Esophagus squamous epithelium (tissue), 5 donors: ENCODE measurements at places on chromosomes 5 and 9.

GRCh38 chr5:171806976-171807747 lies 21.5 kb downstream of the SMIM23 start:
- no peak for DNase-seq

GRCh38 chr9:69023650-69024049 lies 9.7 kb upstream of the PRKACG start:
- no peak for DNase-seq

GRCh38 chr5:168578006-168578405 lies 1.2 kb downstream of the PANK3 start:
- DNase-seq, result no peak

GRCh38 chr9:7790819-7791182 lies 8.8 kb downstream of the DMAC1 start:
- no peak for DNase-seq

GRCh38 chr9:124410321-124410913 lies 4.8 kb downstream of the PSMB7 start:
- no peak for DNase-seq

DNA sequence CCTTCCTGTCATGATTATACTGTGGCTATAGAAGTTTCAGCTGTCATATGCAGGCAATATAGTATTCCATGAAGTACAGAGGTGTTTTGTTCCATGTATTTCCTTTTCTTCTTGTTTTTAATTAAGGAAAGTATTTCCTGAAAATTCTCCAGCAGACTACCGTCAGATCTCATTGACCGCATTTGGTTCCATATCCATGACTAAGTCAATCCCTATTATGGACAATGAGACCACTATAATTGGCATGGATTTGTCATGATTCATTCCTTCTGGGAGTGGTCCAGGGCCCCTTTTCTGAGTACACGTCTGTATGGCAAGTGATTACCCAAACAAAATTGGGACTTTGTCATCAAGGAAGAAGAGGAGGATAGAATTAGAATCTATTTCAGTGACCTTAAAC lies 283.2 kb upstream of the CLINT1 start:
- DNase-seq, result no peak

DNA sequence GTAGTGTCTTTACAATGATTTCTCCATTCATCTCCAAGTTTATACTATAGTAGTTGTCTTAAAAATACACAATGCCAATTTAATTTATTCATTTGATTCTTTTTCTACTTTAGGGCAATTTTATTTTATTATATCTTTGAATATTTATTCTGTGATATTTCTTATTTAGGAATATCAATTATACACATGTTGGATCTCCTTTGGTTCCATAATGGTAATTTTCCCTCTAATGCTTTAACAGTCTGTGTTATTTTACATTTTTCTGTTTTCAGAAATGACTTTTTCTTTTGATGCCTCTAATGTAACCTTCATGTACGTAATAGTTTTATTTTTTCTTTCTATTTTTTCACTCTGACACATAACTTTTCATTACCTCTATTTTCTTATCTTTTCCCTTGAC lies 153.0 kb downstream of the CSNK1G3 start:
- no peak for DNase-seq

DNA sequence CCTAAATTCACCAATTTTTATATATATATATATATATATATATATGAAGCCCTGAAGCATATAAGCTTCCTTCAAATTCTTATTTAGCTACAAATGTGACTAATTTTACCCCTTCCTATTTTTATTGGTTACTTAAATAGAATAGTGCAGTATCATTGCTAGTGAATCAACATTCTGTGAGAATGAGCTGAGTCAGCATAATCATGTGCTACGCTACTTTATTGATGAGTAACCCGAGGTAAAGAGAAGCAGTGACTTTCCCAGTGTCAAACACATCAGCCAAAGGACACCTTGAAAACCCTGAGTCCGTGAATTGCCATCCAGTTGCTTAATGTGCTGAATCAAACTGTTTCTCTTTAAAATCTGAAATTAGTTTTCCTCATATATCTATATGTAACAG lies 546.2 kb downstream of the DMRTA1 start:
- DNase-seq, result no peak

GRCh38 chr5:146499680-146500079 lies 16.3 kb downstream of the GPR151 start:
- no peak for DNase-seq

DNA sequence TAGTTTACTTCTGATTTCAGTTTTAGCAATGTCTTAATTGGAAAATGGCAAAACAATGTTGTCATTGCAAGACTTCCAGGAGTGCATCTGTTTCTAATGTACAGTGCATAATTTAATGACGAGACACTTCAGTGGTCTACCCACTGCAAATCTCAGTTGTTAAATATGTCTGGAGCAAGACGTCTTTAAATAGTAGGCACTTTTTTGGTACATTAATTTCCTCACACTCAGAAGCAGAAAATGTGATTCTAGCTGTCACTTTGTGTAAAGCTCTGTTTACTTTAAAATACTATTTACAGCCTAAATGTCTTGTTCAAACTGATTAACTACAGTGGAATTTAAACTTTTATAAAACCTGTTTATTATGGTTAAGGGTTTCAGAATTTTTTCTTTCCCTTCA lies 815.5 kb downstream of the TLE1 start:
- no peak for DNase-seq

DNA sequence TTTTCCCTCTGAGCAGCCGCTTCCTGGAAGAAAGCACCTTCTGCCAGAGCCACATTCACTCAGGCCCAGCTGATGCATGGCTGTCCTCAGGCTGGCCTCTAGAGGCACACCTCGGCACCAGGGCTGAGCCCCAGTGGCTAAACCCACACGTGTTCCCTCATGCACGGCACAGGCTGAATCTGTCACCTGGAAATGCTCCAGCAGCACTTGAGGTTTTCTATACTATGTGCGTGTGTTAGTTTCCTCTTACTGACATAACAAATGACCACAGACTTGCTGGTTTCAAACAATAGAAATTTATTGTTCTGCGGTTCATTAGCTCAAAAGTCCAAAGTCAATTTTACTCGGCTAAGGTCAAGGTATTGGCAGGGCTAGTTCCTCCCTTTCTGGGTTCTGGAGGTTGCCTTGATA lies 141.4 kb downstream of the LRRC70 start:
- no peak for DNase-seq

GRCh38 chr5:98865690-98866089 lies 63.1 kb downstream of the CHD1 start:
- no peak for DNase-seq

GRCh38 chr5:112918679-112919078 lies 3.3 kb downstream of the REEP5 start:
- no peak for DNase-seq

DNA sequence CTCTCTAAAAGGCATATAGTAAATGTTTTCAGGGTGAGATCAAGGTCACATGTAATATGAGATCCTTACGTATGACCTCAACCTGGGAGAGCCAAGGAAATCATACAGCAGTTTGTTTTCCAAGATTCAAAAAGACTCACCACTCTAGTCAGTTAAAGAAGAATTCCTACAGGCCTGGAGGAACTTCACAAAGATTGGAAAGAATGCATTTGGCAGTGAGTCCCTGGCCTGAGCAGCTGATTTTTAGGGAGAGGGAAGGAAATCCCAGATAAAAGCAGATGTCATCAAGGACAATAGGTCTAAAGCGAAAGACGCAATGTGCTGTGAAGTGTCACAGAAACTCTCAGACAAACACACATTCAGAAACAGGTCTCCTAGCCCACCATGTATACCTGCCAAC lies 424.0 kb upstream of the ZNF462 start:
- DNase-seq, result no peak

- no peak for DNase-seq
Observed at GRCh38 chr5:139462586-139463276, at the start of gene ECSCR. ECSCR (minus strand) TSS chr5:139462743; CDS start chr5:139462670, 73 bp downstream.

DNA sequence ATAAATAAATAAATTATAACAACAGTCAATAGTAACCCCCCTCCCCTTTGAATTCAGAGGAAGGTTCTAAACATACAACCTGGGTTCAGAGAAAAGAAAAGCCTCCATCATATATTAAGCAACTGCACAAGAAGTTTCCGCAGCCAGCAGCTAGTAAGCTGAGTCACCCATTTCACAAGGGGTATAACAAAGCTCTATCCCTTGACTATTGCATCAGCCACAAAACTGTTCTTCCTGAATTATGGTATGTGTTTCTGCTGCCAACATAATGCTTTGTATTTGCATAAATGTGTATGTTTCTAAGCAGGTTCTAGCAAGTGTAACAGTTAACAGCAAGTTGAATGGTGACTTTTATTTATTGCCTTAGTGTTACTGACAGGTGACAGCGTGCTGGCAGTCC lies 6.8 kb upstream of the CEP120 start:
- no peak for DNase-seq

DNA sequence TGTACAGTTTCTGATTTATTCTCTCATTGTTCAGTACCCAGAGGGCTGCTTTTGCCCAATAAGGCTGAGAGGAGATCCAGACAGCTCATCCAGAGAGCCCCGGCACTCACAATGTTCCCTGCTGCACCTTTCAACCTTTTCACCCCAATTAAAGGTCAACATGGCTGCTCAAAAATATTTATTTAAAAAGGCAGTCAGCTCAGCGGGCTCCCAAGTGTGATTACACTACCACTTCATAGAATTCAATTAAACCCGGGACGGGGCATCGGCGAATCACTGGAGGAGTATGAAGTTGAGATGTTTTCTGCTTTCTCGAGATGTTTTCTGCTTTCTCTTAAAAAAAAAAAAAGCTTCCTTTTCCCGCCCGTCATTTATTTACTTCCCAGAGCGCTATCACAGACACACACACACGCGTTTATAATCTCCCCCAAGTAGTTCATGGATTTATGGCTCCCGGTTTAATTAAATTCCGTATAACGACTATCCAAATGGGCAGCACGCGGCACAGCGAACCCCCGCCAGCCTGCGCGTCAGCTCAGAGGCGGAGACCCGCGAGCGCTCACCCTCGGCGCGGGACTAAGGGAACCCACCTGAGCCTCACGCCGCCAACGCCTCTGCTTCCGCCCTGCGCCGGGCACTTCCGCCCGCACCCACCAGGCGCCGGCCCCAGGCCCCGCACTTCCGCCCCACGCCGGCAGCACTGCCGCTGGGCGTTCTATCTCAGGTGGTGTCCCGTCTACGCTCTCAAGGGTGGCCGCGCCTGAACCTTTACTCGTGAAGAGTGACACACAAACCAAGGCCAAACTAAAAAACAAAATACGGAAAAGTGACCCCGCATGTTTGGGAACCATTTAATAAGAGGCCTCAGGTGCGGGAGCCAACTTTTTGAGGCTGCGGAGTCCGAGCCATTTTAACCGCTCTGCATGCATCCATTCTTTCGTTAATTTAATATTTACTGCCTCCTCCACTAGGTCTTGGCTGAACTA lies at the start of gene C5orf63:
C5orf63 (minus strand) TSS at position 642 of the 986 bp plus-strand sequence. CDS start 14,507 bp downstream, outside the sequence.
- no peak for DNase-seq

DNA sequence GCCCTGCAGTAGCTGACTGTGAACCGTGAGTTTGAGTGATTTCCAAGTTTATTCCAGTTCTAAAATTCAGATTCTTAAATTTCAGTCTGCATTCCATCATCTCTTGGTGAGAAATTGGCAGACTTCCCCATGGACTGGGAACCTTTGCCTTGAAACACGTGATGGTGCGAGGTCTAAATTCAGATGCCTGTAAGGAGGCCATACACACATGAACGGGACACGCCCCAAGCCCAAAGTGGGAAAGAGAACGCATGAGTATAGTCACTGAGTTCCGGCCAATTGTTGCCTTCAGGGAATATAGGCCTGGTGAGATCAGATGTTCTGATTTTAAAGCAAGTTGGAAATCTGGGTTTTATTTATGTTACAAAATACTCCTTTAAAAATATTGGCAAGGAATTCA lies 1084.4 kb upstream of the WWC1 start:
- no peak for DNase-seq

GRCh38 chr5:128662997-128663396 lies 125.0 kb upstream of the FBN2 start:
- no peak for DNase-seq

DNA sequence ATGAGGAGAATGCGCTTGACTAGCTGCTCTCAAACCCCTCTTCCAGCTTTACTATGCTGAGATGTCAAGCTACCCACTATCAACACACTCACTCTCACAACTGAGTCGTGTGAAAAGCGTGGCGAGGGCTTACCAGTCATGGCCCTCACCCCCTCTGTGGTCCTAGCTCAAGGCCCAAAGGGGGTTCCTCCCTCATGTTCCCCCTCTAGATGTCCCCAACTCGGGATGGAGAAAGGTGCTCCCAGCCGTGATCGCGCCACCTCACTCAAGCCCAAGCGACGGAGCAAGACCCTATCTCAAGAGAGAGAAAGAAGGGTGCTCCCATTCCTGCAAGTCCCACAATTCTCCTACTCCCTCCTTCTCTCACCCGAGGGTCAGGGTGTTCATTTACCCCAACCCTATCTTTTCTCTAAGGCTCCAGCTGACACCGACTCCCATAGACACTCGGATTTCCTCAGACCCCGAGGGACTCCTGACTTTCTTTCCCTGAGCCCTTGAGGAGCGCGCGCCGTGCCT lies 559 bp downstream of the SLC38A9 start:
- DNase-seq, result no peak

DNA sequence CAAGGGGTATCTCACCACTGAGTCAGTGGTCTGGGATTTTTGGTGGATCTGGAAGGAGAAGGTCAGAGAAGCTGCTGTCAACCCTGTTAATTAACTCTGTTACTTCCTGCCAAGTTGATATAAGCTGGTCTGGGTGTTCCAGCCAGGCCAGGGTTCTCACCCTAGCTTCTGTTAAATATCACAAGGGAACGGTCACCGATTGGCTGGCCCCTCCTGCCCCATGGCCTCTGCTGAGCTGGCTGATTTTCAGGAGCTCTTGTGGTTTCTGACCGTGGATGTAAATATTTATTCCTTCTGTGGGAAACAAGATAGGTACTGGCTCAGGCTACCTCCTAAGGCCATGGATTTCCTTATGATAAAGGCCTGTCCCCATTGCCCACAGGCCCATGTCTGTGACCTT lies 1.0 kb downstream of the ADAMTS13 start:
- no peak for DNase-seq

- no peak for DNase-seq
Observed at GRCh38 chr5:134545070-134545868, 19.8 kb downstream of the JADE2 start.

DNA sequence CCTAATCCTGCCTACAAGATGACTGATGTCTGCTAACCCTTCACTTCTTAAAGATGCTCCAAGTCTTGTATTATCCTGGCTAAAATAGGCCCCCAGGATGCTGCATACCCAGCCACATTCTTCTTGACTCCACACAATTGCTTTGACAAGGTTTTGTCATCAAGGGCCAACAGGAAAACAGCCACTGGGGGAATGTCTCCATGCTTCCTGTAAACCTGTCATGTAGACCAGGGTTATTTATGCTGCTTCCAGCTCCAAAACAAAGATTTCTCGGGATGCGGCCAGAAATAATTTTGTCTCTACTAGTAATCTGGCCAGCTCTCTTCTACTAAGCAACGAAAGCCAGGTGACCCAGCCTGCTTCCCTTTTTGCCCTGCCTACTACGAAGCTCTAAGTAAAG lies 53.8 kb downstream of the SHB start:
- DNase-seq, result no peak

DNA sequence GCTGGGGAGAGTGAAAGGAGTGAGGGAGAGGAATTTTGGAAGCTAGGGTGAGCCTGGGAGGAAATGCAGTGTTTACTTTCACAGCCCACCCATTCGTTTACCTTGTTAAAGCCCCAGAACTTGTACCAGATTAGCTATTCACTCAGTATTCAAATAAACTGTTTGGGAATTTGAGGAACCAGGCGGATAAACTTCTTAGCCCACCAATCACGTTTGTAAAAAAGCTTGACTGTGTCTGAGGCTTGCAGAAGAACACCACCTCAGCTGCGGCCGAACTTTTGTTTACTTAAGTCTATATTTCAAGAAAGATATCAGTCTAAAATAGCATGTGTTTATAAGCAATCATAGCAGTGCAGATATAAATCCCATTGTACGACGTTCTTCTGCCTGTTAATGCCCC lies 5.2 kb upstream of the TLE1 start:
- no peak for DNase-seq

GRCh38 chr9:82167296-82167695 lies 178.7 kb downstream of the SPATA31D1 start:
- no peak for DNase-seq
